IPS DF 6.9 (cell line): ENCODE measurements at places on chromosomes 4 and X.

DNA sequence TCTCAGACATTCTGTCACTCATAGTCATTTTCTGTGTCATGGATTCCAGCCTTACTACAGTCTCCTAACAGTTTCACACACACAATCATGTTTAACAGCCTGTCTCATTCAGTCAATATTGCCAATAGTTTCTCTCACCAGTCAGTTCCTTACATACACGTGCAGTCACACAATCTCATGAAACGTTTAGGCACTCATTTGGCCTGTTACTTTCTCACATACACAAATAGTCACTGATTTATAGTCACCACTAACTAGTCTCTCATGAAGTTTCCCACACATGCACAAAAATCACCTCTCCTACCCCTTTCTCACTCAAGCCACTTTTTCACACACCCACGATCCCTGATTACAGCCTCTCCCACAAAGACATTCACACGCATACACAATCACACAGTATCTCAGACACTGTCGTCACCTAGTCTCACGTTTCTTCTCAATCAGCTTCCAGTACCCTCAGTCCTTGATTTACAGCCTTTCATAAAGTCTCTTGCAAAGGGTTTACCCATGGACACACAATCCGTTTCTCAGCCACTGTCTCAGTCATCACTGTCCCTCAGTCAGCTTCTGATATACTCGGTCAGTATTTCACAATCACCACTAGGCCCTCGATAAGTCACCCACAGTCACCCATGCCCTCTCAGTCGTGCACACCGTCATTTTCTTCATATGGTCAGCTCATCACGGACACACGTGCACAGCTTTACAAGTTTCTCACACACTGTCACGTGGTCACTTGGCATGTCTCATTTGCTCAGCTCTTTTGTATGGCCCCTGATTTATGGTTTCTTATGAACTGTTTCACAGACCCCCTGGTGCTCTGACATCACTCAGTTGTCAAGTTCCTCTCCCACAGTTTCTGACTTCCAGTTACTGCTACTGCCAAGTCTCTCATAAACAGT is 4.2 kb upstream of the CFP start:
- no peak for DNase-seq

DNA sequence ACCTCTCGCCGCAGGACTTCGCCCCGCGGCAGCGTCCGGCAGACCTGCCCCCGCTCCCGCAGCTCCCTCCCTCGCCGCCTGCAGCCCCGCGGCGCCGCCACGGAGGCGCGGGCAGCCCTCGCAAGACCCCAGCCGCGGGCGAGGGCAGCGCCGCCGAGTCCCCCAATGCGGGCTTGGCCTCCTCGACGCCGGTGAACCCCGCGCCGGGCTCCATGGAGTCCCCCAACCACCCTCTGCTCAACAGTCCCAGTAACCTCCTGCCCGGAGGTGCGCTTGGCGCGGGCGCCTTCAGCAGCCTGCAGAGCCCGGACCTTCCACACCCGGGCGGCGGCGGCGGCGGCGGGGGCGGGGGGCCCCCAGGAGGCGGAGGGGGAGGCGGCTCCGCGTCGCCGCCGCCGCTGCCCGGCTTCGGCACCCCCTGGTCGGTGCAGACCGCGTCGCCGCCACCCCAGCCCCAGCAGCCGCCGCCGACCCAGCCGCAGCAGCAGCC is 1.2 kb downstream of the CPEB2 start:
- no peak for DNase-seq

DNA sequence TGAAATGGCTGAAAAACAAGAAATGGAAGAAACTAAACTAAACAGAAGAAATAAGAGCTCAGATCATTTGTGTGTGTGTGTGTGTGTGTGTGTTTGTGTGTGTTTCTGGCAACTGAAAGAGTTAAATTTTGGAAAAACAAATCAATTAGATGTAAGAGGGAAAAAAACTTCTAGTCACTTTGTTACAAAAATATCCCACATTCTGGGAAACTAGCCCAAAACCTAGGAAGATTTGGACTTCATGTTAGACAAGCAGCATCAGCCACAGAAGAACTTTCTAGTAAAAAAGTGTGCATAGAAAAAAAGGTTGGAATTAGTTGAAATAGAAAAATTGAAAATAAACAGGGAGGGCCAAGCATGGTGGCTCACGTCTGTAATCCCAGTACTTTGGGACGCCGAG is 111.6 kb upstream of the PRKG2 start:
- DNase-seq: no peak

DNA sequence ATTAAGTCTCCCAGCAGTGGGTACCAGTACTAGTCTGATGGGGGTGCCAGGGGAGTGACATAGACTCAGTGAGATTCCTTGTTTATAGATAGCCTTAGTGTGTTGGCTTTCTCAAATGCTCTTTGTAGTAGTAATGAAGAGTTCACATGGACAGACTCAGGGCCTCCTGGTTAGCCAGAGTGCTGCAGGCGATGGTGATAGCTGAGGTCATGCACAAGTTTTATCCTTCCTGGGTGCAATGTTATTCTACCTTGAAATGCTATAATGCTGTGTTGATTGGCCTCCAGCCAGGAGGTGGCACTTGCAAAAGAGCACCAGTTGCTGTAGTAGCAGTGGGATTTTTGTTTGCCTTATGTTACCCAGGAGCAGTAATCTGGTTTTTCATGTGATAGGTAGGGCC is 35.5 kb upstream of the ADH4 start:
- DNase-seq: no peak

GRCh38 chrX:44568196-44568595 is 25.5 kb upstream of the FUNDC1 start:
- no peak for DNase-seq
